OCI-LY7 (cell line): ENCODE measurements at places on chromosomes 12 and 14. TPM values are rescaled to one million over a fixed set of nuclear protein-coding genes. Genes with fewer than 3 reads are reported as not detected.

The TAS2R13 gene
- total RNA-seq = 0.81 and 1.2 TPM in 2 replicates

The KRT6C gene
- total RNA-seq = not detected in 2 replicates

The TSPAN31 gene
- total RNA-seq = 6.3 and 6.4 TPM in 2 replicates

The ZFYVE26 gene
- total RNA-seq = 22.8 and 25.9 TPM in 2 replicates

The ASCL1 gene
- total RNA-seq = not detected in 2 replicates

The NDUFB1 gene
- total RNA-seq = 122 and 129 TPM in 2 replicates

The ARMH4 gene
- not detected in 2 replicates for total RNA-seq

The ISM2 gene
- total RNA-seq = not detected in 2 replicates

The SSPN gene
- total RNA-seq = not detected in 2 replicates

The KLRD1 gene
- total RNA-seq = 0.04 and 0.18 TPM in 2 replicates

The RPL10L gene
- total RNA-seq = not detected in 2 replicates

The DIO3 gene
- not detected in 2 replicates for total RNA-seq

The IL26 gene
- total RNA-seq = not detected in 2 replicates

The SPIC gene
- total RNA-seq = not detected in 2 replicates

The PTCSC3 gene
- total RNA-seq = not detected in 2 replicates

The KRT71 gene
- total RNA-seq = not detected in 2 replicates

The NTN4 gene
- total RNA-seq = not detected in 2 replicates

The RPL6 gene
- total RNA-seq = 1,876 and 1,917 TPM in 2 replicates

GRCh38 chr12:108253540-108253939 is 85.6 kb downstream of the CMKLR1 start:
- DNase-seq = no peak

DNA sequence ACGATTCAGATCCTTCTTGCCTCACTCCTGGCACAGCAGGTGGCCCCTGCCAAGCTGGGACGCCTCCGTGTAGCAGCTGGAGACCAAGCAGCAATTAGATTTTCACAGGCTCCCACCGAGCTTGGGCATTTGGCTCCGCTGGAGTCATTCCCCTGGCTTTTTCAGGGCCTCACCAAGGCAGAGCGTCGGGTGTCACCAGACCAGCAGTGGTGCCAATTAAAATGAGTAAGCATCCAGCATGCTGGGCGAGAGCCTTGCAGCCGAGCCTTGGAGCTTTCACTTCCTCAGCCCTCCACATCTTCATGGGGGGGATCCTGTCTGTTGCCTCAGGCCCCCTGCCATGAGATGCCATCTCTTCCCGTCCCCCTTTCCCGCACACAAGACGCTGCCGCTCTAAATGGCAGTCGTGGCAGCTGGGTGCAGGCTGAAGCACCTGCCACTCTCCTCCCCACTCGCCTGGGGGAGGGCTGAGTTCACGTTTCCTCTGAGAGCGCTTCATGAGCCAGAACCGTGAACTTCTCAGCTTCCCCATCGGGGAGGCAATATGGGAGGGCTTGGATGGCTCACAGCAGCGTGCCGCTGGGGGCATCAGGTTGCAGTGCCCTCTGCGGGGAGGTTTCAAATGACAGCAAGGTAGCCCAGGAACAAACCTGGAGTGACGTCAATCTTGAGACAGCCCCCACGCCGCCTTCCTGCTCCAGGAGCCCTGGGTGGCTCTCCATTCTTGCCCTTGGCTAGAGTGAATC is 11.7 kb downstream of the TPCN1 start:
- peak; percentile 94 for DNase-seq

- DNase-seq = peak; percentile 39
Observed at GRCh38 chr14:92759300-92759678, 10.9 kb upstream of the LGMN start.

- DNase-seq = no peak
Observed at GRCh38 chr12:69987579-69988091, 162.6 kb downstream of the MYRFL start.

- no peak for DNase-seq
Observed at GRCh38 chr12:49967777-49968250, 4.9 kb upstream of the AQP6 start.

DNA sequence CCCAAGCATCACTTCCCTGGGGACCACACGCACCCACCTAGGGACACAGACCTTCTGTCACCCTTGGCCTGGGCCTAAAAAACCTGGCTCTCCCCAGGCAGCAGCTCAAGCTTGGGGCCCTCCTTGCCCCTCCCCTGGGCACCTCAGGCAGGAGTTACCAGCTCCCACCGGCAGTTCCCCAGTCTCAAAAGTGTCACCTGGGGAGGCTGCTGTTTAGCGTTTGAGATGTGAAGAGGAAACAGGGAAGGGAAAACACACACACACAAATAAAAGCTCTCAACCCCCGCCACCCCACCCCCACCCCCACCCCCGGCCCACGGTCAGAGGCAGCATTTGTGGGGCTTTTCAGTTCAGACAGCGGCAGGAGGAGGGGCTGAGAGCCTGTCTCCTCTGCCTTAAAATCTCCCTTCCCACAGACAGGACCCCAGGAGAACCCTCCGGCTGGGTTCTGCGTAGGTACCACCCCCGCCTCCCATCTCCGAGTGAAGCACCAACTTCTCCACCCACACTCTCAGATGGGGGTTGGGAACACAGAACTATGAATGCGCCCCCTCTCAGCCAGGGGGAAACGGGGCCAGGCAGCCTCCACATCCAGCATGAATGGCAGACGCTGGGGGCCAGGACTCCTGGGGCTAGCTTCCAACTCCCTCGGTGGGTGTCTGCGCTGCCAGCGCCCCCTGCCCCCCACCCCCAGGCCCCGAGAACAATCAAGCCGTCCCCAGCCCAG is 3.0 kb downstream of the NCOR2 start:
- DNase-seq = peak; percentile 22

- DNase-seq = no peak
Observed at GRCh38 chr12:110846615-110847566, at the start of gene CCDC63. CCDC63 (plus strand) TSS chr12:110846987; CDS start chr12:110852955, 5,968 bp downstream.

- DNase-seq = no peak
Observed at GRCh38 chr12:100508751-100509150, 35.1 kb downstream of the NR1H4 start.

GRCh38 chr12:93181409-93181965 is 196.2 kb upstream of the NUDT4 start:
- DNase-seq = no peak

GRCh38 chr14:91416744-91417119 is 888 bp downstream of the CCDC88C start:
- peak; percentile 47 for DNase-seq

DNA sequence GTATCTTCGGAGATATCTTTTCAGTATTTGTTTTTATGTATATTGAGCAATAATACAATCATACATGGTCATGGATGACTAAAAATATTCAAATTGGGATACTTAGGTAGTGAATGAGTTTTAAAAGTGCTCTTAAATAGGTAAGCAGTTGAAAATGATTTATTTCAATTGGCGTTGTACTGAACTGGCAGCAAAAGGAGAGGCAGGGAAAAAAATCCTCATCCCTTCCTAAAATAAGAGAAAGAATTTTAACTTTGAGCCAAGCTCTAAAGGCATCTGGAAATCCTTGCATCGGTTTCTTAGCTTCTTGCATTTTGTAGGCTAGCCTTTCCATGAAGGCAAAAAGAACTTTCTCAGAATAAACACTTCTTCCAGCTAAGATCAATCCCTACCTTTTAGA is 125.2 kb downstream of the MGST1 start:
- no peak for DNase-seq

- no peak for DNase-seq
Observed at GRCh38 chr12:61808856-61809255, 451.3 kb upstream of the USP15 start.

DNA sequence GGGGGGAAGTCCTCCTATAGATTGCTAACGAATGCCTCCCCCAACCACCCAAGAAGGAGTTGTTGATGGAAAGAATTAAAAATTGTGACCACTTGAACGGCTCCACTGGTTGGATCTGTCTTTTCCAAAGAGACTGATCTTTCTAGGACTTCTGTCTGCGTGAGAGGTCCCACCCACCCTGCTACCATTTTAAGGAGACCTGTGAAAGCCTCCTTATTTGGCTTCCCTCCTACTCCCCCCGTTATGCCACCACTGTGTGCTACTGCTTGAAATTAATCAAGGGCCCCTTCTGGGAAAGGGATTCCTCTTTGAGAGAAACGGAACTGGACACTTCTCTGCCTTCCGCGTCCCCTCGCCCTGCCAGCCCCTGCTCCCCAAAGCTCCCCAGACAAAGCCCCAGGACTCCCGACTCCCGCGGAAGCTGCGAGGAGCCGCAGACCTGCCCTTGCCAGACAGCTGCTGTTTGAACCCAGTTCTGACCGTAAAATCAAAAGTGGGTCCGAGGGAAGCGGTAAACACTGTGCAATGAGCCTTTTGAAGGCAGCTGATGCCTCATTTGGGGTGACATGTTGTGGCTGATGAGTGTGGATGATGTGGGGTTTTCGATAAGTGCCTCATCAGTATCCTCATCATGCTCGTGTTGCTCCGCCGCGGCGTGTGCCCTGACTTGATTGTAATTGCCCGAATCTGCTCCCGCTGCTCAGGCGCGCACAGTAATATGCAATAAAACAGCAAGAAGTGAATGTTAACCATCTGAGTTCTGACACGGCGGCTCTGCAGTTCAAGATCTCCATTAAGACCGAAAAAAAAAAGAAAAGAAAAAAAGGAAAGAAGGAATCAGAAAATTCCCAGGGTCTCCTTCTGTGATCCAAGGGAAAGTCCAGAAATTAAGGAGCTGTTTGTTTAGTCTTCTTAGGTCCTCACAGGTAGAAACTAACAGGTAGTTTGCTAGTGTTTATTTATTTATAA is 48.2 kb downstream of the MBIP start:
- no peak for DNase-seq
